ENCODE measurements at places on chromosomes 4 and X. TPM values are rescaled to one million over a fixed set of nuclear protein-coding genes. Genes with fewer than 3 reads are reported as not detected.

- no peak for DNase-seq
Observed at GRCh38 chr4:2630556-2631273, 94.3 kb downstream of the FAM193A start.

The GLUD2 gene
- total RNA-seq = 2.5 TPM

The ABCG2 gene
- 7.3 TPM for total RNA-seq

The CXCL3 gene
- total RNA-seq = 11.9 TPM

The CD40LG gene
- 0.42 TPM for total RNA-seq
